ENCODE measurements at places on chromosomes 7 and 10.

DNA sequence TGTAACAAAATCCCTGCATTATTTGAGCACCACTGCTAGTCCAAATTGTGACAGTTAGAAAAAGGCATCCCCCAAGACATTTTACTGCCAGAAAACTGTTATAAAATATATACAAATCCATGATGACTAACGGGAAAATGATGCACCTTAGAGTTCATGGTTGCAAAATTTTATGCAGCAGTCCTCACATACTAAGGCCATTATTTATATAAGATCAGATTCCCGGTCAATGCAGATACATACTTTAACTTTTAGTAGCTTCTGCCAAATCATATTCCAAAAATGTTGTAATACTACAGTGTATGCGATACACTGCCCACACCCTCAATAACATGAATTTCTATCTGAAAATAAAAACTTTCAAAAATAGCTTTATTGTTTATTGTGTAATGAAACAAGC is 239.9 kb upstream of the ZNF32 start:
- DNase-seq, result no peak

- DNase-seq, result no peak
Measured at GRCh38 chr7:37074370-37074769, 350.1 kb upstream of the AOAH start.

- no peak for DNase-seq
Measured at GRCh38 chr10:51097546-51097945, 23.3 kb downstream of the PRKG1 start.

- DNase-seq, result no peak
Measured at GRCh38 chr10:131277278-131277677, 34.2 kb downstream of the TCERG1L start.

DNA sequence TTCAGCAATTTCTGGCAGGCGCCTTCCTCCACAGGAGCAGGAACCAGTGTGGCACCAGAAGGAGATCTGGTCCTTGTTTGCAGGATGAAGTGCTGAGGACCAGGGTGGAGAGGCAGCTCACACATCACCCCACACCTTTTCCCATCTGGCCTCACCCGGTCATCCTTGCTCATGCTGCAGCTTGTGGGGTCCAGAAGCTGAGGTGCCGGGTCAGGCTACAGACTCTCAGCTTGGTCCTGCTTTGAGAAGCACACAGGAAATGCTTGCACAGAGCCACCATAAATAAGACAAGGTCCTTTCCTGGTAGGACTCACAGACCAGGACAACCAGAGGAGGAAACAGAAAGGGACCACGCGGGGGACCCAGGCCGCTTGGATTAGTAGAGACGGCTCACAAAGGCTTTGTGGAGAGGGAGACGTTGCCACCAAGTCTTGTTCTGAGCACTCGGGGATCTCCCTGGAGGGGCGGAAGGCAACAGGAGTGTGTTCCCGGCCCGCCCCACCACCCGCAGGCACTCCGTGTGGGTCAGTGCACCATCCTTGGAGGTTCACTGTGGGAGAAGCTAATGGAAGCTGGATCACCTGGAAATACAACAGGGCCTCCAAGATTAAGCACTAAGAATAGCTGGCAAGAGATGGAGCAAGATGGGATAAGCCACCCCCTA is 29.6 kb upstream of the EN2 start:
- DNase-seq, result no peak

DNA sequence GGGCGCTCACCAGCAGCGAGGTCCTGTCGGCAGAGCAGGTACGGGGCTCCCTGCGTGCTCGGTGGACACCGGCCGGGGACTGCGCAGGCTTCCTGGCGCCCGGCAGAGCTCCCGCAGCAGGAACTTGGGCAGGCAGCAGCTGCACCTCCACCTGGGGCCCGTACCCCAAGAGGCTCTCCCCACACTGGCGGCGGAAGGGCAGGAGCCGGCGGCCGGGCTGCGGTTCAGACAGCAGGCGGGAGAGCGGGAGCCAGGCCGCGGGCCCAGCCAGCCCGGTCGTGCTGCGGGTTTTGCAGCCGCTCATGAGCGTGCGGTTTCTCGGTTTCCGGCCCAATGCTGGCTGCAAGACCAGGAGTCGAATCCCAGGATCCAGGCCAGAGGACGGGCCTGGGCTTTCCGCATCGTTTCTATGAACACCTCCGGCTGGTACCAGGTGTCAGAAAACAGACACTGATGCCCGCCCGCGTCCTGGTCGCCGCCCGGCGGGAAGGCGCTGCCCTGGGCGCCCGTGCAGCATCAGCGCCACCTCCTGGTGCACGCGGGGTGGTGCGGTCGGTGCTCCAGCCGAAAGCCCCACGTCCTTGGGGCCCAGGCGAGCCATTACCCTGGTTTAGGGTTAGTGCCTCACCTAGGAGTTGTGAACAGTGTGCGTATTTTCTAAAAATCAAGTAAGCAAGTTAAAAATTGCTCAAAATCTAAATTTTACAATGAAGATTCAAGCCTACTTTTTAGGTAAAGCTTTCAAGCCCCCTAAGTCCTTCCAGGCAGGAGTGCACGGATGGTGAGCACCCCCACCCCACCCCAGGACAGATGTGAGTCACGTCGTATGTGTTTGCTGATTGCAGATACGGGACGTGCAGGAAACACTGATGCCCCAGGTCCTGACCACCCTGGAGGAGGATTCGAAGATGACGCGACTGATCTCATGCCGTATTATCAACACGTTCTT is 47.4 kb upstream of the PRKAR1B start:
- no peak for DNase-seq

- DNase-seq, result no peak
Measured at GRCh38 chr7:94848531-94848930, 58.9 kb upstream of the PPP1R9A start.

- no peak for DNase-seq
Measured at GRCh38 chr10:61617586-61617985, 45.1 kb upstream of the CABCOCO1 start.

DNA sequence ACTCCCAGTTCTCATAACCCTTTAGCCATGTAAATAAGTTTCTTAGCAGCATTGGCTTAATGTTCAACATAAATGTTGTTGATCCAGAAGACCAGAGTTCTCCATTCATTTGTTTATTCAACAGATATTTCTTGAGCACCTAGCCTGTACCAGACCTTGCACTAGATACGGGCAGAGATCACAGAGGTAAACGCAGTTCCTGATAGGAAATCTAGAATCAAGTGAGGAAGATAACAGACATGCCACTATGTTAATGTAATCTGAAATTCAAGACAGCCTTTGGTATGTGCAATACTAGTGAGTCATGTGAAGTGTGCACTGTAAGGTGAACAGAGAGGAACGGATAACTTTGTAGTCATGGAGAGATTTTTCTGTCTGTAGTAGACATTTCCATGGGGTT is 3.0 kb downstream of the BUB3 start:
- DNase-seq, result no peak

DNA sequence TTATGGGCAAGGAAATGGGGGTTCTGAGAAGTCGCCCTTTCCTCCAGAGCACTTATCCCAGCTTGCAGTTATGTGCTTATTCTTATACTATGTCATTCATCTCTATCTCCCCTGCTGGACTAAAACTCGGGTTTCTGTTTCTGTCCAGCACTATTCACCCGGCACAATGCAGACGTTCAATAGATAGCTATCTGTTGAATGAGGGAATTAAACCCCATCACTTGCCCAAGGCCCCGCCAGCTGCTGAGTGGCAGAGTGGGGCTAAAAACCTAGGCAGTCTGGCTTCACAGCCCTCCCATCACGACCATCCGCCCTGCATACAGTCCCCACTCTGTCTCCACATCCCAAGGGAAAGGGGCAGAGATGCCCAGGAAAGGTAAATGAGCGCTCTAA is 5.4 kb downstream of the SLIT1 start:
- no peak for DNase-seq

DNA sequence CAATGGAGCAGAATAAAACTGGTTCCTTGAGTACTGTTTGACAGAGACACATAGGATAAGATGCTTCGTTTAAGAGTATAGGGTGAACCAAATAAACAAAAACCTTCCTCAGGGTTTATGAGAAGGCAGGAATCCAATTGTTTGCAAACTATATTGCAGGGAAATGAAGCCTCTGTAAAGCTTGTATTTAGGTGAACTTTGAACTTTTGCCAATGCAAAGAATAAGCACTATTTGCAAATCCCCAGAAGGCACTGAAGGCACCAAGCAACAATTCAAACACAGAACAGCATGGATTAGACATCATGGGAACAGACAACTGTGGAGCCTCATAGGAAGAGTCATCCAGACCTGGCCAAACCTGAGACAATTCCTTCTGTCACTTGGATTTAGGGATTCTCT is 47.1 kb upstream of the WASL start:
- no peak for DNase-seq

DNA sequence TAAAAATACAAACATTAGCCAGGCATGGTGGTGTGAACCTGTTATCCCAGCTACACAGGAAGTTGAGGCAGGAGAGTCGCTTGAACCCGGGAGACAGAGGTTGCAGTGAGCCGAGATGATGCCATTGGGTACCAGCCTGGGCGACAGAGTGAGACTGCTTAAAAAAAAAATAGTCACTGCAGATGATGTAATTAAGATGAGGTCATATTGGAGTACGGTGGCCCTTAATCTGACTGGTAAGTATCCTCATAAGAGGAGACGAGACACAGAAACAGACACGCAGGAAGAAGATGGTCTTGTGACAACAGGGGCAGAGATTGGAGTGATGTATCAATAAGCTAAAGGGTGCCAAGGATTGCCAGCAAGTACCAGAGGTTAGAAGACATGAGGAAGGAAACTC is 156.0 kb downstream of the FAM107B start:
- no peak for DNase-seq

DNA sequence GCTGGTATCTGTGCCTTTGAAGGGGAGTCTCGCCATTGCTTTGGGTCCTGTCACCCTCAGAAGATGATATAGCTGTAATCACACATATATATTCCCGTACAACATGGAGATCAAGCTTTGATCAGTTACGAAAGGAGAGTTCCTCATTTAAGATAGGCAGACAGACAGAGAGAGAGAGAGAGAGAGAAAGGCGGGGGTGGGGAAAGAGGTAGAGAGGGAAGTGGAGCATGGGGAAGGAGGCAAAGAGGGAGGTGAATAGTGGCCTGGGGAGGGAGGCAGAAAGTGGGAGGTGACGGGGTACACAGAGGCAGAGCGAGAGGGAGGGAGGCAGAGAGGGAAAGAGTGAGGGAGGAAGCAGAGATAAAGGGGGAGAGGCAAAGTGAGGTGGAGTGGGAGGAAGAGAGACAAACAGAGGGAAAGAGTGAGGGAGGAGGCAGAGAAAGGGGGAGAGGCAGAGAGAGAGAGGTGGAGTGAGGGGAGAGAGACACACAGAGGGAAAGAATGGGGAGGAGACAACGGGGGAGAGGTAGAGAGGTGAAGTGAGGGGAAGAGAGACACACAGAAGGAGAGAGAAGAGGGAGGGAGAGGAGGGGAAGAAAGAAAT is 44.6 kb upstream of the C1QL3 start:
- DNase-seq, result no peak

DNA sequence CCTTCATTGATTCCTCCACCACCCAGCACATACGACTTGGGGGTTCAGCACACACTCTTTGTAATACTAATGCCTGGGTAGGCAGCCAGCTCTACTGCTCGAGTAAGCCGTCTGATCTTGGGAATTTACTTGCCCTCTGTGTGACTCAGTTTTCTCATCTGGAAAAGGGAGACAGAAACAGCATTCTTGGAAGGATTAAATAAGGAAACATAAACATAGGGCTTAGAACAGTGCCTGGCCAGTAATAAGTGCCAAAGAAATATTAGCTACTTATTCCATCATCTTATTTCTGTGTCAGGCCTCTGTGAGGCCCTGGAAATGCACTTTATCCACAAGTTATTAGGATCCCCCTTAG is 130.1 kb downstream of the TNS3 start:
- DNase-seq, result no peak
